Hematopoietic multipotent progenitor cell (in vitro differentiated cells): ENCODE measurements at places on chromosomes 1 and 21. TPM values are rescaled to one million over a fixed set of nuclear protein-coding genes. Genes with fewer than 3 reads are reported as not detected.

CENPF gene
- total RNA-seq, result 2.4 TPM

MPL gene
- 39.6 TPM for total RNA-seq

KCNA3 gene
- total RNA-seq, result 37.2 TPM

SLC27A3 gene
- total RNA-seq, result 12.7 TPM

RAB42 gene
- 1.6 TPM for total RNA-seq

LCE1B gene
- not detected for total RNA-seq

COA7 gene
- total RNA-seq, result 8.1 TPM

PRXL2B gene
- total RNA-seq, result 27.7 TPM

NCF2 gene
- total RNA-seq, result 3.0 TPM

SSX2IP gene
- total RNA-seq, result 4.8 TPM

FOXJ3 gene
- 44.2 TPM for total RNA-seq

KIF17 gene
- 0.27 TPM for total RNA-seq

HSF2BP gene
- under 0.01 TPM for total RNA-seq

TMIGD3 gene
- 0.27 TPM for total RNA-seq

LEFTY1 gene
- total RNA-seq, result under 0.01 TPM

ATXN7L2 gene
- total RNA-seq, result 5.7 TPM

MRPL37 gene
- total RNA-seq, result 85.4 TPM

KIF21B gene
- 10.8 TPM for total RNA-seq

CAMK2N1 gene
- total RNA-seq, result not detected

PTAFR gene
- 5.4 TPM for total RNA-seq

DCST1 gene
- under 0.01 TPM for total RNA-seq

SYDE2 gene
- 3.2 TPM for total RNA-seq

JAM2 gene
- total RNA-seq, result 0.81 TPM

ARL8A gene
- 37.7 TPM for total RNA-seq

TSPAN1 gene
- not detected for total RNA-seq

ATP1A4 gene
- under 0.01 TPM for total RNA-seq

PGBD5 gene
- under 0.01 TPM for total RNA-seq

AKR7A3 gene
- total RNA-seq, result 0.54 TPM

TAS1R2 gene
- not detected for total RNA-seq

NPHS2 gene
- not detected for total RNA-seq

LRRC71 gene
- not detected for total RNA-seq

PDZK1 gene
- under 0.01 TPM for total RNA-seq

RPE65 gene
- not detected for total RNA-seq

FMO5 gene
- 3.8 TPM for total RNA-seq

FCRL4 gene
- not detected for total RNA-seq

ZNF593OS gene
- total RNA-seq, result not detected

ZFP69 gene
- total RNA-seq, result 2.7 TPM

CADM3 gene
- total RNA-seq, result not detected

OR2T11 gene
- total RNA-seq, result not detected

RNF223 gene
- total RNA-seq, result not detected

NMNAT2 gene
- total RNA-seq, result under 0.01 TPM

KRTAP10-10 gene
- not detected for total RNA-seq

TNFRSF14 gene
- 135 TPM for total RNA-seq

OR2T35 gene
- not detected for total RNA-seq

DMBX1 gene
- not detected for total RNA-seq

KIF2C gene
- 3.0 TPM for total RNA-seq

UTS2 gene
- total RNA-seq, result not detected

PRAMEF6 gene
- total RNA-seq, result not detected

CELA3B gene
- not detected for total RNA-seq

EXTL1 gene
- under 0.01 TPM for total RNA-seq

MROH9 gene
- total RNA-seq, result not detected

LHX4 gene
- under 0.01 TPM for total RNA-seq

TSHB gene
- total RNA-seq, result not detected

CHAF1B gene
- 2.4 TPM for total RNA-seq

GBP1 gene
- 15.9 TPM for total RNA-seq

ADAR gene
- total RNA-seq, result 118 TPM

STIL gene
- 4.6 TPM for total RNA-seq

CD1E gene
- total RNA-seq, result not detected
